AG04450 (cell line): ENCODE measurements at places on chromosomes 2 and 18.

DNA sequence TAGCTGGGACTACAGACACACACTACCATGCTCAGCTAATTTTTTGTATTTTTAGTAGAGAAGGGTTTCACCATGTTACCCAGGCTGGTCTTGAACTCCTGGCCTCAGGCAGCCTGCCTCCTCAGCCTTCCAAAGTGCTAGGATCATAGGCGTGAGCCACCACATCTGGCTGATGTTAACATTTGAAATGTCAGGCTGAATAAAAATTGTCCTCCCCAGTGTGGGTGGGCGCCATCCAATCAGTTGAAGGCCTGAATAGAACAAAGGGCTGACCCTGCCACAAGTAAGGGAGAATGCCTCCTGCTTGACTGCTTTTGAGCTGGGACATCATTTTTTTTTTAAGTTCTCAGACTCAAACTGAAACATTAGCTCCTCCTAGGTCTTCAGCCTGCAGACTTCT, 21.0 kb upstream of the RHOB start:
- no peak for DNase-seq

DNA sequence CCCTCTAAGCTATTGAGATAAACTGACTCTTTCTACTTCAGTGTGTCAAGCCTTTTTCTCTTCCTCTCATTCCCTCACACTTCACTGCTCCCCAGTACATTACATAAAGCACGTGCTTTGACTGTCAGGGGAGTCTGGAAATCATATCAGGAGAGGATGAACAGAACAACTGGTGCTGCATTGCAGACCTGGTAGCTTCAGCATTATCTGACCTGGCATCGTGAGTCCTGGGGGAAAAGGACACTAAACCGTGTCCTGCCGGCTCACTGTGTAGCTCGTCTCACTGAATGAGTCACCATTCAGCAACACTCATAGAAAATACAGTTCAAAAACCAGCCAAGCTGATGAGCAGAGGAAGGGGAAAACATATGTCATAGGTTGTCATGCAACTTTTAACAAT, 108.5 kb upstream of the UNC80 start:
- no peak for DNase-seq

GRCh38 chr2:237330541-237330940, 83.4 kb downstream of the COL6A3 start:
- DNase-seq, result no peak

DNA sequence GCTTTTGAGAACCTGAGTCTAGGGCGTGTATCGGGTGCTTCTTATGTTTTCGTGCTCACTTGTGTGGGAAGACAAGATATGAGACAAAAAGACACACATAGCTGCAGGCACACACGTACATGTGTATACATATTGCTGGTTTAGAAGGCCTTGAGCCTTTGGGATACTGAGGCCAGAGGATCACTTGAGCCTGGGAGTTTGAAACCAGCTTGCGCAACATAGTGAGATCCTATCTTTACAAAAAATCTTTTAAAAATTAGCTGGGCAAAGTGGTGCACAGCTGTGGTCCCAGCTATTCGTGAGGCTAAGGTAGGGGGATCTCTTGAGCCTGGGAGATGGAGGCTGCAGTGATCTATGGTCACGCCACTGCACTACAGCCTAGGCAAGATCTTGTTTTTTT, 18.8 kb upstream of the NEDD4L start:
- no peak for DNase-seq
